ENCODE measurements at places on chromosomes 4 and X.

DNA sequence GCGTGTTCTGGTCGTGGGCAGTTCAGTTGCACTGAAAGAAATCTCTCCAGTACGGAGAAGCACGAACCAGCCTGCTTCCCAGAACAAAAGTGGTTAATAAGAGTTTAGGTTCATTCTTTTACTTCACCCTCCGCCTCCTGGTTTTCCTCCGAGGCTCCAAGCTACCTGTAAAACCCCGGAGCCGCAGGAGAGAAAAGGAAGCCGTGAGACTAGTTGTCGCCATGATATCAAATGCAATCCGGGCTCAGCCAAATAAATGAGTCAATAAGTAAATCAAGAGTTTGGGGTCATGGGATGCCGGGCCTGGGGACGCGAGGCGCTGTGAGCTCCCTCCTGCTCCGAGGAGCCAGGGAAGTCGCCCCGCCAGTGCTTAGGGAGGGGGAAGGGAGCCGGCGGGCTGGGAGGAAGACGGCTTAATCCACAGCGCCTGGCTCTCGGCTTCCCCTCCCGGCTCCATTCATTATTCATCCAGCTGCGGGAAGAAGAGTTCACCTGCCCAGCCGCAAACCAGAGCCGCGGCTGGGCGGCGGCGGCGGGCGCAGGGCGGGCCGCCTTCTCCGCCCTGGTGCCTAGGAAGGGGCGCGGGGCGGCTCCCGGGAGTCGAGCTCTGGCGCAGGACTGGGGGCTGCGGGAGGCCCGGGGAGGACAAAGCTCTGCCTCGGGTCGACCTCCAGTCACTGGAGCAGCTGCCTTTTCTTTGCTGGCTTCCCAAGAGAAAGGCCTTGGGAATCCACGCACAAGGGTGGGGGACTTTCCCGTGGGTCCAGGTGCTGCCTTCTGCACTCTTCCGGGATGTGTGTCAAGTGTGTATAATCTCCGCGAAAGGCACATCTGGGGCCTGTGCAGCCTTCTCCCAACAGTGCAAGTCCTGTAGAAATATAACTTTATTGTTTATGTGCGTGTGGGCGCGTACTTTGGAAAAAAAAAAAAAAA, 1.7 kb downstream of the FRAS1 start:
- DNase-seq, result no peak

DNA sequence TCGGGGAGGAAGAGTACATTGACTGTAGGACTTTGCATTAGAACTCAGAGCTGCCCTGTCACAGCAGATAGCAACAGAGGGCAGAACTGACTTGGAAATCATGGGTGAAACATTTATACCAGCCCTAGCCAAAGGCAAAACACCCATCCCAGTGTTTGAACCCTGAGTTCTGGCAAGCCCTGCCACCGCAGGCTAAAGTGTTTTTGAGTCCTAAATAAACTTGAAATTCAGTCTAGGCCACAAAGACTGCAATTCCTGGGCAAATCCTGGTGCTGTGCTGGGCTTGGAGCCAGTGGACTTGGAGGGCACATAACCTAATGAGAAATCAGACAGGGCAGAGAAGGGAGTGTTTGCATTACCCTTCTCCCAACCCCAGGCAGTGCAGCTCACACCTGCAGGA, 1015.7 kb downstream of the FSTL5 start:
- no peak for DNase-seq

- no peak for DNase-seq
Measured at GRCh38 chr4:16123356-16124084, 39.7 kb upstream of the PROM1 start.

GRCh38 chr4:155532373-155533085, 134.1 kb upstream of the GUCY1A1 start:
- no peak for DNase-seq

DNA sequence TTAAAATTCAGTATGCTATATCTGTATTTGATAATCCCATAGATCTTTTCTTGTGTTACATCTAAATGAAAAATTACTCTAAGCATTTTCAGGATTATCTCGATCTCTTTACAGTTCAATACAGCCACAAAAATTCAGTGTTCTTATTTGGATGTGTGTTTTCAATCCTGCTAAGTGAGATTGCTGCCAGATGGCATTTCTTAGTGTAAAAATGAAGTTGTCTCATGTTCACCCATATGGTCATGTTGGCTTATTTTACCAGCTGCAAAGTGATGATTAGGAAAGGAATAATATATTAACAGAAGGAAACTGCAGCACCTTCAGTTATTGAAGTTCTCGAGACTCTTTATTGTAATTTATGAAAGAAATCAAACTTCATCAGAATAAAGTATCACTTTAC, 12.1 kb upstream of the FAM47A start:
- no peak for DNase-seq

GRCh38 chrX:106774981-106775380, 27.5 kb upstream of the TBC1D8B start:
- DNase-seq, result no peak

DNA sequence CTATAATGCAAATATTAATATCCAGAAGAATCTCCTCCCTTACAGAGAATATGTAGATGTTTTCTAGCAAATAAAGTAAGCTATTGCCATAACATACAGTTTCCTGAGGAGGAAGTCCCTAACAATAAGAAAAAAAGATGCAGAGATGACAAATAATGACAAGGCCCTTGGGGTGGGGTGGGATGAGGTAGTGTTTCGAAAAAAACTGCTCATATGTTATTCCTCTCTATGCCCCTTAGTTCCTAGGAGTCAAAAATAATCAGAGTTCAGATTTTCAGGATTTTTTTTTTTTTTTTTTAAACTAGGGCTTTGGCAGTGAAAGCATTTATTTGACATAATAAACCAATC, 99.0 kb downstream of the ZAR1 start:
- DNase-seq, result no peak

DNA sequence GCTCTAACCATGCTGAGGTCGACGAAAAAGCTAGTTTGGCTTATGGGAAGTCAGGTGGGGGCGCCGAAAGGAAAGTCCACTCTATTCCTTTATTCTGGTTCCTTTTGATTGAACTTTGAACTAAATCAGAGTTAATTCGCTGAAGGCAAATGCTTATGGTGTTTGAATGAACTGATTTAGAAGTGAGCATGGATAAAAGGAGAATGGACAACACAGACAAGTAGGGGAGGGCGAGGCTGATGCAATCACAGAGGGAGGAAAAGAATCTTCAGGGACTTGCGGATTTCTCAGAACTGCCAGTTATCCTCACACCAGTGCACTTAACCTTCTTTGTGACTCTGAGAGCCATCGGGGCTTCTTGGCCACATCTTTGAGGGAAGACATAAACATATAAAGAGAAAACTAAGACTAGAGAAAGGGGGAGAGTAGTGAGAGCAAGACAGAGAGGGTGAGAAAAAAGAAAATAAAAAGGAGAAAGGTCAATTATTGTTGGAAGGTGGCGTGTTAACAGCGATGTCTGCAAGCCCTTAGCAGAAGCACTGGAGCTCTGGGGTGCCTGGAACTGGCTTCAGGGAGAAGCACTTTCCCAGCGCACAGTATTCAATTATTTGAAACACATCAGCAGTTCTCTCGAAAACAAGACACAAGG, 79.6 kb upstream of the PLAC1 start:
- no peak for DNase-seq

DNA sequence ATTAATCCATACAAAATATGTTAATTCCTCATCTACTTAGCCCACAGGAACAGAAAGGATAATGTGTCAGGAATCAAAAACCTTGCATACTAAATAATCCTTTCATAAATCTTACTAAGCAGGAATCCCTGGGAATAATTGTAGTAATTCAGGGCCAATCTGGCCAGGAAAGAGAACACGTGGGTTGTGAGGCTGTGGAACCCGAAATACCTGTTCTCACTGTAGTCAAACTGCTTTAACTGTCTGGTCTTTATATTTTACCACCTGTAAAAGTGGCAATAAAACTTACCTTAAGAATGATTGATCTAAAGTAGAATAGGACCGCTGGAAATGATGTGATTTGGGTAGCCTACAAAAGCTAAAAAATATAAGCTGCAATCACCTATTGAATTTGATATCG, 1620.9 kb downstream of the STIM2 start:
- DNase-seq, result no peak

DNA sequence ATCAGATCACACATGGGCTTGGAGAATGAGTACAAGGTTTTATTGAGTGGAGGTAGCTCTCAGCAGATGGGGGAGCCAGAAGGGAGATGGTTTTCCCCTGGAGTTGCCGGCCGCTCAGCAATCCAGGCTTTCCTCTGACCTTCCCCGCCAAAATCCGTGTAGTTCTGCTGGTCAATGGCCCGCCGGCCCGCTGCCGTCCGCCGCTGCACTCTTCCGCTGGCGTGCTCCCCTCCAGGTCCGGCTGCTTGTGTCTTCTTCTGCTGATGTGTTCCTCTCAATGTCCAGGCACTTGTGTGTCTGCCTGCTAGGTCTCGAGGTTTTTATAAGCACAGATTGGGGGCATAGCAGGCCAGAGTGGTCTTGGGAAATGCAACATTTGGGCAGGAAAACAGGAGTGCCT, 14.4 kb upstream of the MXRA5 start:
- no peak for DNase-seq

- no peak for DNase-seq
Measured at GRCh38 chr4:167885872-167886271, 206.5 kb upstream of the ANXA10 start.

- no peak for DNase-seq
Measured at GRCh38 chr4:108118505-108118904, 50.2 kb downstream of the LEF1 start.

DNA sequence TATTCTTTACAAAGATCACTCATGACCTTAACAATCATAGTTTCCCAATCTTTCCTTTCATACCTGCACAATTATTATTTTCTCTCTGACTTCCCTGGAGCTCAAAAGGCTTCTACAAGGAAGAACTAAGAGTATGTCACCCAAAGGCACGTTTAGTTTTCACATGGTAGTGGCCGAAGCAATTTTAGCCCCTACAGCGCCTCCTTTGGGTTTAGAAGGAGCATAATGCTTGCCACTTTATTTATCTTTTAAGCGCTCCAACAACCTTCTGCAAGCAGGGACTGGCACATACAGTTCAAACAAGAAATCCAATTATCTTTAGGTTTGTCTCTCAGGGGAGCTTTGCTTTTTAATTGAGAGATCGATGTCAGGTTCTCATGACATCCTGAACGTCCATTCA, 42.0 kb upstream of the IGSF1 start:
- DNase-seq, result no peak

- DNase-seq, result peak; percentile 18
Measured at GRCh38 chrX:53831662-53832635, 145.4 kb upstream of the HUWE1 start.

DNA sequence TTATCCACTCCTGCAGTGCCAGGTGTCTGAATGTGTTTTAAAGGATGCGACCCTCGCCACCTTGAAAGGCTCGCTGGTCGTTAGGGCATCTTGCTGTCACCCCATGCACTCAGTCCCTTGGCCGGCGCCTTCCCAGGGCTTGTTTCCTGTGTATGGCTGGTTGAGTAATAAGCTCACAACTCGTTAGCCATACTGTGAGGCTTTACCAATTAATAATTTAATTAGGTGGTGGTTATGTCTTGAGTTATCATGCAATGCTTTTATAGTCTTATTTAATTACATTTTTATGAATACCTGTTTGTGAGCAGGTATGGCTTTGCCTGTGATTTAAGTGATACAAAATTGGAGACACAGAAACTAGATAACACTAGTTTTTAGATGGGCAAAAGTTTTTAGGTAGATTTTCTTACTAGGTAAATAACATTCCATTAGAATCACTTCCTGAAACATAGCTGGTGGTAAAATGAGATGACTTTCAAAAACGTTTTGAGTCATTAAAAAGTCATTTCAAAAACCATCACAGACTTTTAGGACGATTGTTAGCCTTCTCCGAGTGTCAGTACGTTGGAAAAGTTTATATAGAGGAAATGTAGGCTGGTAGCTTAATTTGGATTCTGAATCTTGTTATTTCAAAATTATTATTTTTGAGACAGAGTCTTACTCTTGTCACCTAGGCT, 18.2 kb downstream of the PTTG2 start:
- DNase-seq, result no peak

GRCh38 chrX:135345107-135345589, 35.9 kb downstream of the ETDC start:
- no peak for DNase-seq

DNA sequence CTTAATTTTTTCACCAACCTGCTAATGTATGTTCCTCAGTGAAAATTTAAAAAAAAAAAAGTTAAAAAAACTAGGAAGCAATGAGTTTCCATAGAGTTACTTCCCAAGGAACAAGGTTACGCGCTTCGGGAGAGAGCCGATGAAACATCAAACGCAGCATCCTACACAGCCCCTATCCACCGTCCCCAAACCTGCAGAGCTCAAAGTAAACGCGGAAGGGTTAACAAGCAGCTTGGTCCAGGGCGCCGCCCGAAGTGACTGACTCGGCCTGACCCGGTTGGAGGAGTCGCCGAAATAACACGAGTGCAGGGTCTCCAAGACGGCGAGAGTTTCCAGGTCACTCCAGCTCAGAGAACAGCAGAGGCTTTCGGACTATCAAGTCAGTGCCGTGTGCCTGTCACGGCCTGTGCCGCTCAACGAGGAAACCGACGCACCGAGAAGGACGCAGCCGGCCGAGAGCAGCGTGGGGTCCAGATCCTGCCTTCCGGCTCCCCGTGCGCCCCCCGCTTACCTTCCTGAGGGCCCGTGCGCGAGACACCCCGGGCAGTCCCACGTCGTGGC, 512 bp downstream of the NOP14 start:
- DNase-seq, result no peak

DNA sequence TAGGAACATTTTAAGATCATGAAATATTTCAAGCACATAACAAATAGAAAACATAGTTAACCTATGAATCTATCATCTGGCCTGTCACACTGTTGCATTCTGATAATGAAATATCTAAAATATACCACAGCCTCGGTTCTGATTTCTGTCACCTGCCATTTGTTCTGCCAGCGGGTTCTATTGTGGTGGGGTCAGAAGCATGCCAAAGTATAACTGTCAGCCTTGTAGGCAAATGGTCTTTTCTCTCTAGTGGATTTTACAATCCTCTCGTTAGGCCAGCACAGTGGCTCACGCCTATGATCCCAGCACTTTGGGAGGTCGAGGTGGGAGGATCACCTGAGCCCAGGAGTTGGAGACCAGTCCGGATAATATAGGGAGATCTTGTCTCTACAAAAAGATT, 47.9 kb downstream of the HTRA3 start:
- DNase-seq, result no peak

GRCh38 chr4:181776264-181777054, 466.7 kb upstream of the TENM3 start:
- DNase-seq, result no peak

DNA sequence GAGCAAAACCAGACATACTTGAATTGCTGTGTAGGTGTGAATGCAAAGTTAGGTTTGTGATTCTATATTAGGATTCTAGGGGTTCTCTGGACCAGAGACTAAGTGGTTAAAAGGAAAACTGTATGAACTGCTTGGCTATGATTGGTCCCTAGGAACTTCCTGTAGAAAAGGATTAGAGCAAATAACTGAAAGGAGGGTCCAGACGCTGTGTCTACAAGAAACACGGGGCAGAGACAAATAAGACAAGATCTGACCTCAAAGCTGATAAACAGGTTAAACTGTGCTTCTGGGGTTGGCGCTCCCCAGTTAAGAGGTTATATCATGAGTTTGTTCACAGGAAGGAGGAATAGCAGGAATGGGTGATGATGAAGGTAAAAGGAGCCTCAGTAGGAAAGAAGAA, 183.6 kb downstream of the MGST2 start:
- no peak for DNase-seq

GRCh38 chr4:55611358-55612059, 19.5 kb upstream of the PDCL2 start:
- DNase-seq, result no peak
